ENCODE measurements at places on chromosomes 12 and 14.

DNA sequence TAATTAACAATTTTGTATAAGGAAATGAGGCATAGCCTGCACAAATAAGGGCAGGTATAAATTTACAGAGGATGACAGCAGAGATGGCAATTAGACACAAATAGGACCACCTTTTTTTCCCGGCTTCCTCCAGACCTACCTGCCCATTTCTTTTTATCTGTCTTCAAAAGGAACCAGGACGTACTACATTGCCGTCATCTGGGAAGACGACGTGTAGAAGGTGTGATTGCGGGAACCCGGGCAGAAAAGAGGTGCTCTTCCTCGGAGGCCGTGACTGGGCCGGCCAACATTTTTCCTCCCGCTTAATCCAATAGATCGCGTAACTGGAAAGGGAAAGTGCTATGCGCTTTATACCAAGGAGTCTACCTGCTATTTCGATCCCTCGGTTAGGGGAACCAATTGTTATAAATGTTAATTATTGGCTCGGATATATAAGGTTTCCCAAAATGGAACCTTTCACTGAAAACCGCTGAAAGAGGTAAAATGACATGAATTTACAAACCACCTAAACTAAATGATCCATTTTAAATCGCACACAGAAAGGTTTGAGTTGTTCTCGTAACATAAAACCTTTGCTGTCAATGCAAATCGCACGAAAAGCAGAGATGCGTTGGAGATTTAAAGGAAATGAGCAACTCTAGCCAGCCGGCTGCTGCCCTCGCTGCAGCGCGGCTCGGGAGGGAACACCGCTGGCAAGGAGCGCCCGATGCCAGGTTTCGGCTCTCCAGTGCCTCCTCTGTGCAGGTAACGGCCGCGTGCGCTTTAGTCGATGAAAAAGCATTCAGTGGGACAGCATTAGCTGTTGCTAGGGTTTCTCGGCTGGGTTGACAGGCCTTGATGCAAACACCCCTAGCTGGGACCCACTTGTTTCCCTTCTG is 2.8 kb upstream of the SIX1 start:
- DNase-seq: no peak

GRCh38 chr14:87940382-87940781 is 52.6 kb downstream of the GALC start:
- no peak for DNase-seq

DNA sequence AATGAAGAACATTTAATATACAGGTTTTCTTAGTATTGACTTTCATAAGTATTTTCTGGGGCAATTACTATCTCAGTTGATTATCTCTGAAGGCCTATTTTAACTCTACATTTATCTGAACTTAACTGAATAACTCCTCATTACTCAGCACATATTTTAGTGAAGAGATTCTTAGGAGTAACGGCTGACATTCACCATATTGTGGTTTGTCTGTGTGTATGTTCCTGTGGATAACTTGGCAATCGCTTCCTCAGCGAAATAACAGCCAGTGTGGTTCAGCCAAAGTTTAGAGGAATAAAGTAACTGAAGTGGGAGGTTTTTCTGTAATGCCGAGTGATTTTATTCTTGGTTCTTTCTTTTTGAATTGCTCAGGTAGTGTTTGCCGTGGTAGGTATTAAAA is 168.0 kb downstream of the RAD51B start:
- DNase-seq: no peak

- no peak for DNase-seq
These were observed 36.6 kb downstream of the KRT76 start for GRCh38 chr12:52740584-52740983.

DNA sequence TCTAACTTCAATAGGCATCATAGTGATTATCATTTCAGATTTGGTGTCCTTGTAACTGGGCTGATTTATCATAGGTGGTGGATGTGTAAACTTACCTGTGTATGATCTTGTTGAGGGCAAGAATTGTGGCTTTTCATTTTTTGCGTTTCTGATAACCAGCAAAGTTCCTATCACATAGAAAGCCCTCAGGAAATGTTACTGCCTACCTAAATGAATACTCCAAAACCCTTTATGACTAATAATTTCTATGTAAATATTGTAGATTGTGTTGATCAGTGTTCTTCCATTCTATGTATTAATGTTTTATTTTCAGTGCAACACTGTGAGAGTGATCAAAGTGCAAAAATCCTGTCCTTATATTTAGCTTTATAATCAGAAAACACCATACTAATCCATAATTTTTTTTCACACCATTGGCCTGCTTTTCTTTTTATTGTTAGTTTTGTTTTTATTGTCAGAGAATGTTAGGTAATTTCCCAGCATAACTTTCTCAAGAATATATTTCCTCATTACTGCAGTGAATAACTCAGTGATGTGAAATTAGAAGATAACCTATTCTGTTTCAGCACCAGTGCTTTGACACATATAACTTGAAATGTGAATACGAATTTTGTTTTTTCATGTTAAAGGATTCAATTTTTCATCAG is 94.1 kb downstream of the GPHN start:
- no peak for DNase-seq

DNA sequence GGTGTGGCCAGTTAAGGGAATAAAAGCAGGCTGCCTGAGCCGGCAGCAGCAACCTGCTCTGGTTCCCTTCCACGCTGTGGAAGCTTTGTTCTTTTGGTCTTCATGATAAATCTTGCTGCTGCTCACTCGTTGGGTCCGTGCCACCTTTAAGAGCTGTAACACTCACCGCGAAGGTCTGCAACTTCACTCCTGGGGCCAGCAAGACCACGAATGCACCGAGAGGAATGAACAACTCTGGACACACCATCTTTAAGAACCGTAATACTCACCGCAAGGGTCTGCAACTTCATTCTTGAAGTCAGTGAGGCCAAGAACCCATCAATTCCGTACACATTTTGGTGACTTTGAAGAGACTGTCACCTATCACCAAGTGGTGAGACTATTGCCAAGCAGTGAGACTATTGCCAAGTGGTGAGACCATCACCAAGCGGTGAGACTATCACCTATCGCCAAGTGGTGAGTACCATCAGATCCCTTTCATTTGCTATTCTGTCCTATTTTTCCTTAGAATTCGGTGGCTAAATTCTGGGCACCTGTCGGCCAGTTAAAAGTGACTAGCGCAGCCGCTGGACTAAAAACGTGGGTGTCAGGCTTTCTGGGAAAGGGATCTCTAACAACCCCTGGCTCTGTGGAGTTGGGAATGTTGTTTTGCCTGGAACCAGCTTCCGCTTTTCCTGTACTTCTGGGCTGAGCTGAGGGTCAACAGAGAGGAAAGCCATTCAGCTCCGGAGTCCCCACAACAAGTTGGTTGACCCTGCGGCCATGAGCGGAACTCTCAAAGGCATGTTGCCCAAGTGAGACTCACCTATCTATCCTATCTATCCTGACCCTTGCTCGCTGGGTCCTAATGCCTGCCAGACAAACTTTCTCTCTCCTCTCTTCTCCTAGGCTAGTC is at the start of gene DHRS2:
TSS of gene DHRS2 (plus strand) at position 48 of the 895 bp plus-strand sequence. CDS start 2,501 bp downstream, outside the sequence.
- no peak for DNase-seq

DNA sequence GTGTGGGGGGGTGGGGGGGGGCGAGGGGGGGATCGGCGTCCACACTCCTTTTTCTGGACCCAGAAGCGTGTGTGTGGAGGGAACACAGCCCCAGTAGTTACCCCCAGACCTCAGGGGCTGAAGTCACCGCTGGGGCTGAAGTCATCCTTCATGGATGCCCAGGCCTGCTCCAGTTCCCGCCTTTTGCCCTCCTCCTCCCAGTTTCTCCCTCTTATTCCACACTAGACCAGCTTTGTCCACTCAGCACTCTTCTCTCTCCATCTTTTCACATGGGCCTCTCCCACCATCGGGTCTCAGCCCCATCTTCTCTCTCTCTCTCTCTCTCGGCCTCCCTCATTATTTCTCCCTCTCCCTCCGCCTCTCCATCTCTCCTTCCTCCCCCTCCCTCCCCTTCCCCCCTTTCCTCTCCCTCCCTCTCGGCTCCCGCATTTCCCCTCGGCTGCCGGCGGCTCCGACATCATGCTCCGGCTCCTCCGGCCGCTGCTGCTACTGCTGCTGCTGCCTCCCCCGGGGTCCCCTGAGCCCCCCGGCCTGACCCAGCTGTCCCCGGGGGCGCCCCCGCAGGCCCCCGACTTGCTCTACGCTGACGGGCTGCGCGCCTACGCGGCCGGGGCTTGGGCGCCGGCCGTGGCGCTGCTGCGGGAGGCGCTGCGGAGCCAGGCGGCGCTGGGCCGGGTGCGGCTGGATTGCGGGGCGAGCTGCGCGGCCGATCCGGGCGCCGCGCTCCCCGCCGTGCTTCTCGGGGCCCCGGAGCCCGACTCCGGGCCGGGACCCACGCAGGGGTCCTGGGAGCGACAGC is at the start of gene P3H3:
TSS of gene P3H3 (plus strand) at position 426 of the 799 bp plus-strand sequence. CDS start at position 460, 34 bp downstream.
- no peak for DNase-seq

DNA sequence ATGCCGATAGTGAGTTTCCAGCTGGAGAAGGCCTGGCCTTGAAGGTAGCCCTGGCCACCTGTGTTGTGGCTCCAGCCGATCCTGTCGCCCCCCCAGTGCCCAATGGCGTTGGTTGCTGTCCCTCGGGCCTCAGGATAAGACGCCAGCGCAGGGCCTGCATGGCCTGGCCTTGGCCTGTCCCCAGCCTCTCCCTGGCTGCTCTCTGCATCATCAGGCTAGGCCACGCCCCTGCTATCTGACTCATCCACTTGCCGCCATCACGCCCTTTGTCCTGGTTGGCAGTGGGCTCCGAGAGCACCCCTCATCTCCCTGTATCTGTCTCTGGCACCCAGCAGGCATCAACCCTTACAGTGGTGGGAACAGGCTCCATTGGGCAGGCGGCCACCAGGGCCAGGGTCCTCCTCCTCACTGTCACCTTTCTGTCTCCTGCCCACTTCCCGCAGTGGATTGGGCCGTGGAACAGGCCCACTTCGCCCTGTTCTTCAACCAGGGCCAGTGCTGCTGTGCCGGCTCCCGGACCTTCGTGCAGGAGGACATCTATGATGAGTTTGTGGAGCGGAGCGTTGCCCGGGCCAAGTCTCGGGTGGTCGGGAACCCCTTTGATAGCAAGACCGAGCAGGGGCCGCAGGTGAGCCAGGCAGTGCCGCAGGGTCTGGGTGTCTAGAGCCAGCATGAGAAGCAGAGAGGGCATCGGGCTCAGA is 25.6 kb downstream of the ALDH2 start:
- DNase-seq: no peak

DNA sequence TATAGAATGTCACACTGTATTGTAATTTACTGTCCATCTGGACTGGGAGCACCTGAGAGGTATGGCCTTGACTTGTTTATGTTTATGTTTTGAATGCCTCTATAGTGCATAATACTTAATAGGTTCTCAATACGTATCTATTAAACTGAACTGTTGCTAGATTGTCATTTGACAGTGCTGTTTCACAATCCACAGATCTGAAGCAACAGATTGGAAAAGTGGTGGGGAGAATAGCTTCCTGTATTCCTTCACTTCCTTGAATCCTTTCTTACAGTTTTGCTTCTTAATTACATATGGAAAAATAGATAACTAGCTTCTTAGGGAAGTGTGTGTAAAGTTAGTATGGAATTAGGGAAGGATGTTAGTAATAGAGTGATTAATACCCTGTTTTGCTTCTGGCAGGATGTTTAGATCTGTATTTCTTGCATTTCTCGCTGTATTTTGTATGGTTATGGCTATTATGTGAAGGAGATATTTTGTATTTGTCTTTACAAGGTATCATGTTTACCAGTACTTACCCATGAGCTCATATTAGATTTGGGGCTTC is 4.5 kb downstream of the CNOT2 start:
- DNase-seq: no peak

DNA sequence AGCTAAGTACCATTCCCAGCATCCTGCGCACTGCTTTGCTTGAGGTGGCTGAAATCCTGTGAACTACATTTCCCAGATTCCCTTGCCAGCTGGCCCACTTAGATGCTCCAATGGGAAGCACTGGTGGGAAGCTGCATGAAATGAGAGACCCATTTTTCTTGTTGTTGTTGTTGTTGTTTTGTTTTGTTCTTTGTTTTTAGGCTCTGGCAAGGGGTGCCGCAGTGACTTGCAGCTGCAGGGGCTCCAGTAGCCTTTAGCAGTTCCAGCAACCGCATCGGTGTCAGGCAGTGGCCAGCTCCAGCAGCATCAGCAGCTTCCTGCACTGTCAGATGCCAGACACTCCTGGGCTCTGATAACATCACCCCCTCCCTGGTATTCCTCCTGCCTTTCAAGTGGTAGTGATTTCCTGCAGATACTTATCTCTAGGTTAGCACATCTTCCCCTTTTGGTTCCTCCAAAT is 8.8 kb upstream of the EGLN3 start:
- no peak for DNase-seq

- DNase-seq: no peak
These were observed 58.0 kb downstream of the TMTC1 start for GRCh38 chr12:29725587-29726320.

GRCh38 chr12:93287149-93287548 is 90.6 kb upstream of the NUDT4 start:
- no peak for DNase-seq

GRCh38 chr12:49033611-49034285 is 15.2 kb upstream of the PRKAG1 start:
- no peak for DNase-seq

GRCh38 chr14:96261772-96262655 is 6.0 kb downstream of the BDKRB1 start:
- no peak for DNase-seq

DNA sequence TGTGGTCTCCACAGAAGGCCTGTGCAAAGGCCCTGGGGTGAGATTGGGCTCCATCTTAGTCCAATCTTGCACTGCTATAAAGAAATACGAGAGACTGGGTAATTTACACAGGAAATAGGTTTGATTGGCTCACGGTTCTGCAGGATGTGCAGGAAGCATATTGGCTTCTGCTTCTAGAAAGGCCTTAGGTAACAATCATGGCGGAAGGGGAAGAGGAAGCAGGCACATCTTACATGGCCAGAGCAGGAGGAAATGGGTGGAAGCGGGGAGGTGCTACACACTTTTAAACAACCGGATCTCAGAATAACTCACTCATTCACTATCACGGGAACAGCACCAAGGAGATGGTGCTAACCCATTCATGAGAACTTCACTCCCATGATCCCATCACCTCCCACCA is 55.4 kb downstream of the FAR2 start:
- no peak for DNase-seq

DNA sequence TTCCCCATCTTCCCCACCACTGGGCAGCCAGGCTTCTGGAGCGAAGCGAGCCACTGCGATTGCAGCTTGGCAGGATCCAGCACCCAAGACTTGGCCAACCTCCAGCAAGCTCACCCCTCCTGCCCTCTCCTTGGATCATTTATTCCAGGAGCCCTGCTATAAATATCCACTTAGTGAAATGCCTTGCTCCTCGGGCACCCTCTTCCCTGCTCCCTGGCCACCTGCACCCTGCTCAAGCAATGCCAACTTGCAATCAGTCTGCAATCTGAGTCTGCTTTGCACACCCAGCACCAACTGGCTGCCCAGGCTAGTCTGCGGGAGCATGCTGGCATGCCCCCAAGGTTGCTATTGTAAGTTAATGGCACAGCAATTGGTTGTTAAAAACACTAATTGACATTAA is 666.0 kb downstream of the MED13L start:
- DNase-seq: no peak

- no peak for DNase-seq
These were observed at the start of gene UNC79 for GRCh38 chr14:93430315-93431035. Gene UNC79, plus strand, starts transcription at chr14:93430939. Its CDS starts 91 bp downstream, at chr14:93431030.

- DNase-seq: peak; percentile 39
These were observed 636 bp downstream of the DUSP6 start for GRCh38 chr12:89351489-89352241.
